HAP-1 (cell line): ENCODE measurements at places on chromosomes 7 and 10.

GRCh38 chr10:130128062-130128781 lies 8.0 kb upstream of the GLRX3 start:
- DNase-seq = no peak

- DNase-seq = no peak
Observed at GRCh38 chr7:21941611-21942141, 4.0 kb downstream of the CDCA7L start.

GRCh38 chr7:39132306-39132705 lies 154.6 kb downstream of the POU6F2 start:
- DNase-seq = no peak

DNA sequence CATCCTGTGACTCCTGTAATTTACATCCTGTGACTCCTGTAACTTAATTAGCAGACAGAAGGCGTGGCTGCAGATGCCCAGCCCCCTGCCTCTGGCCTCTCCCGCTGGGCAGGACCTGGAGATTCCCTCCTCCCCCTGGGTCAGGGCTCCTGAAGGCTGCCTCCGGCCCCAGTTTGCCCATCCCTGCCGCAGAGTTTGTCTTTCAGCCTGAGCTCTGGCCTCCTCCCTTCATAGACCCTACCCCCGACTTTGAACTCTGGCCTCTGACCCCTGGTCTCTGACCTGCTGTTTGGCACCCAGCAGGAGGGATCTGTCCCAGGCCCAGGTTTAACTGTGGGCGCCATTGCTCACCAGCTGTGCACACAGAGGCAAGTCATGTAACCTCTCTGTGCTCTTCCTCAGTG lies 45.6 kb downstream of the ELFN1 start:
- DNase-seq = no peak

GRCh38 chr10:114284346-114285071 lies 45.5 kb downstream of the VWA2 start:
- no peak for DNase-seq
